ENCODE measurements at places on chromosomes 16 and 17. TPM values are rescaled to one million over a fixed set of nuclear protein-coding genes. Genes with fewer than 3 reads are reported as not detected.

Gene FOXF1
- not detected for total RNA-seq

Gene TMEM98
- total RNA-seq: 189 TPM

Gene TAOK1
- total RNA-seq: 93.1 TPM

Gene WFDC1
- total RNA-seq: not detected

Gene CDC6
- 86.1 TPM for total RNA-seq

Gene TPSD1
- not detected for total RNA-seq

Gene TNFRSF12A
- 62.5 TPM for total RNA-seq

Gene AOC3
- total RNA-seq: 0.49 TPM

Gene MARVELD3
- total RNA-seq: 51.7 TPM

Gene KRT33A
- not detected for total RNA-seq

DNA sequence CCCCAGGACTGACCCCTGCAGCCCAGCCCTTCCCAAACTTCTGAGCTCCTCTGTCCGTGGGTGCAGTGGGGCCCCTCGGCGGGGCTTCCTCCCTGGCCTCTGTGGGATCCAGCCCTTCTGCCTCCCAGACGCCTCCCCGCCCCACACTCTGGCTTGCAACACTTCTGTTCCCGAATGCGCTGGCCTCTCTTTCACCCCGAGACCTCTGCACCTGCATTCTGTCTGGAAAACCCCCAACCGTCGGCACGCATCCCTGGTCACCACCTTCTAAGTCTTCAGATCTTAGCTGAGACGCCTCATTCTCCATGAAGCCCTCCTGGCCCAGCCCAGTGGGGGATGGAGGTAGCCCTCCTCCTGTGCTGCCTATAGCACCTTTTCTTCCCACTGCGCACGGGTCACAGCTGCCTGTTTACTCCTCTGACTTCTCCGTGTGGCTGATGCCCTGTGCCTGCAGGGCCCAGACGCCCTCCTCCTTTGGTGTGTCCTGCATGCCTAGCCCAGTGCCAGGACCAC, 26.4 kb downstream of the TMEM235 start:
- peak; percentile 49 for DNase-seq
- no peak overlapping the region for H3K4me3 ChIP-seq
- no peak overlapping the region for H3K27ac ChIP-seq
- no peaks in the 10 kb centered on the region for H3K27me3 ChIP-seq

GRCh38 chr17:50828508-50829170, 6.7 kb upstream of the WFIKKN2 start:
- H3K4me1 ChIP-seq: peaks cover 10% of the 10 kb centered on the region
- no peak overlapping the region for H3K27ac ChIP-seq
- H3K36me3 ChIP-seq: no peaks in the 10 kb centered on the region
- no peaks in the 10 kb centered on the region for H3K27me3 ChIP-seq

DNA sequence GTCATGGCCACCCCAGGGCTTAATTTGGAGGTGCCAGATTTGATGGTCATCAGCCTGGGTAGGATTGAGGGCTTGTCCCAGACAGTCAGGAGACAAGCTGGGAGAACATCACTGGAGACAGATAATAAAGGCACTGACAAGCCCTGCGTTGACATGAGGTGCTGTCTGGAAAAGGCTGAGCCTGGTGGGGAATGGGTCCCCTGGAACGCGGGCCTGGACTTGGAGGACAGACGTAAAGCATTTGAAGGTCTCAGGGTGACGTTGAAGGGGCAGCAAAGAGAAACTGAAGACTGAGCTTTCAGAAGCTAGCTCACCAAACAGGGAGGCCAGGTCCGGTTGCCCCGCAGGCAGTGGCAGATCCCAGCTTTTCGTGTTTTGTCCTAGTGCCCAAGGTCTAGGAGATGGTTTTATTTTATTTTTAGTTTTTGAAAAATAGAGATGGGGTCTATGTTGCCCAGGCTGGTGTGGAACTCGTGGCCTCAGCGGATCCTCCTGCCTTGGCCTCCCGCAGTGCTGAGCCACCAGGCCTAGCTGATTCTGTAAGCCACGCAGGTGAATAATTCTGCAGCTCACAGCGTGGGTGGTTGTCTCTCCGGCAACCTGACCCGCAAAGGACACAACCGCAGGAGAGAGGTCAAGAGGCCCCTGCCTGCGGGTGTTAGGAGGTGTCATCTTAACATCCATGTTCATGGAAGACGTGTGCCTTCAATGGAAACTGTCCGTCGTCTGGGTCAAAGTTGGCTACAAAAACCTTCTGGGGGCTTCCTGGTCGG, 37.6 kb downstream of the METRNL start:
- H3K4me1 ChIP-seq: no peaks in the 10 kb centered on the region
- no peak overlapping the region for H3K27ac ChIP-seq
- no peak for DNase-seq
- H3K27me3 ChIP-seq: no peaks in the 10 kb centered on the region

DNA sequence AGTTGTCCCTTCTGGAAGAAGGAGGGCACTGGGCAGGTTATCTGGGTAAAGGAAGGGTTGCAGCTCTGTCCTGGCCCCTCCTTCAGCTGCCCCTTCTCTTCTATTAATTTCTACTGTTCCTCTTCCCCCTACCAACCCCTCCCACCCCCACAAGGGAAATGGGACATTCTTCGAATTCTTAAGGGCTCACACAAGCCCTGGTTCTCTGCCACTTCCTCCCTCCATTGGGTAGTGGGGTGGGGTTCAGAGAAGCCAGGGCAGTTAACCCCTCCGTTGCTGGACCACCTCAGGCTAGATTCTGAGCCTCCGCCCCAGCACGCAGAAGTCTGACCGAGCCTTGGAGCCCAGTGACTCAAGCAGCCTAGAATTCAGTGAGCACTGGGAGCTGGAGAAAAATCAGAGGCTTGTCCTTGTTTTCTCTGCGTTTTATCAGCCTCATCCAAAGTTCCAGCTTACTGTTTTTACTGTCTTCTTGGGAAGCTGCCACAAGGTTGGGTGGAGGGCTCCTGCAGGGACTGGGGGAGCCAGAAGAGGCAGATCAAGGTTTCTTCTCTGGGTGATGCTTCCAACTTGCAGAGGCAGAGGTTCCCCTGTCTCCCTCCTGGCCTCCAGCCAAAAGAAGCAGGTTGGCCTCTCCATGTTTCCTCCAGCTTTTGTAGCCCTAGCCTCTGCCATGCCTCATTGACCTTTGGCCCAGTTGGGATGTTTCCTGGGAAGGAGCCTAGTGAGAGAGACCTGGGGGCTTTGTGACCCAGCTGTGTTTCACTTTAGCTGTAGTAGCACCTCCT, 10.2 kb downstream of the LASP1 start:
- H3K36me3 ChIP-seq: peaks cover 14% of the 10 kb centered on the region
- H3K4me3 ChIP-seq: no peak overlapping the region
- DNase-seq: peak; percentile 81
- peaks cover 70% of the 10 kb centered on the region for H3K4me1 ChIP-seq
- peak overlapping the region; percentile 92 for H3K27ac ChIP-seq

GRCh38 chr17:73010414-73010813, 82.1 kb downstream of the SLC39A11 start:
- no peak overlapping the region for H3K4me3 ChIP-seq
- H3K27me3 ChIP-seq: no peaks in the 10 kb centered on the region
- no peaks in the 10 kb centered on the region for H3K36me3 ChIP-seq
- no peak for DNase-seq
- H3K4me1 ChIP-seq: 0 out of 2 replicates have a peak, but pooled peaks cover 8% of the 10 kb centered on the region

GRCh38 chr17:70096861-70097260, 21.8 kb downstream of the KCNJ16 start:
- H3K27me3 ChIP-seq: no peaks in the 10 kb centered on the region
- no peak for DNase-seq
- no peak overlapping the region for H3K27ac ChIP-seq
- H3K4me3 ChIP-seq: no peak overlapping the region
- no peaks in the 10 kb centered on the region for H3K36me3 ChIP-seq

DNA sequence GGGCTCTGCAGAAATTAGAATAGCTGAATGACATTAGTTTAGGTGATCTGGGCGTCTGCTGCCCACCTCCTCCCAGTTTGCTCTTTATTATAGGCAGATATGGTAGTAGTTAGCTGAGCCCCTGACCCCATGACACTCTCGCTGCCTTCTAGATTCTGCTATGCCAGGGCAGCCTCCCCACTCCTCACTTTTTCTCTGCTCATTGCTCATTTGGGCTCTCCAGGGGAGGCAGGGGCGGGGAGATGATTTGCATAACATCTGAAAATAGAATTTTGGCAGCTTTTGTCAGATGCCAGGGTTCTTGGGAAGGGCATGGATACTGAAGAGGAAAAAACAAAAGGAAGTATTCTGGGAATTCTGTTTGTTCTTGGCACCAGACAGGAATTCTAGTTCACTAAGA, 78.0 kb upstream of the GAS7 start:
- DNase-seq: no peak
- no peak overlapping the region for H3K27ac ChIP-seq
- no peaks in the 10 kb centered on the region for H3K36me3 ChIP-seq
- H3K4me3 ChIP-seq: no peak overlapping the region
- no peaks in the 10 kb centered on the region for H3K27me3 ChIP-seq

GRCh38 chr16:46972429-46973206, 856 bp downstream of the DNAJA2 start:
- DNase-seq: peak; percentile 69
- H3K4me1 ChIP-seq: peaks cover 22% of the 10 kb centered on the region
- H3K4me3 ChIP-seq: peak overlapping the region; percentile 77
- no peaks in the 10 kb centered on the region for H3K27me3 ChIP-seq

DNA sequence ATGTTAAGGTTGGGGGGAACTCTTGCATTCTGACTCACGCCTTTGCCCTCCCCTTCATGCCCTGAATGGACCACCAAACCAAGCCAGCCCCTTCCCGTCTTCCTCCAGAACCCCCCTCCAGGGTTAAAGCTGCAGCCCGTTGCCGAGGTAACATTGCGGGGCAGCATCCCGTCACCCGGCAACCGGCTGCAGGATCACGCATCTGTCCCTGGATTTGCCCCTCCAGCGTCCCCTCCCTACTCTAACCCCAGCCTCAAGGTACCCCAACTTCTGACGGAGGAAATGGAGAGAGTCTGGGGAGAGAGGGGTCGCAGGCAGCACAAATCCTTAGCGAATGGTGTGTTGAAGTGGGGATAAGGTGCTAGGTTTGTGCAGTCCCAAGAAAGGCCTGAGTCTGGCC, 563 bp upstream of the NLGN2 start:
- DNase-seq: no peak
- no peak overlapping the region for H3K4me3 ChIP-seq
- H3K36me3 ChIP-seq: no peaks in the 10 kb centered on the region
- H3K27ac ChIP-seq: no peak overlapping the region

DNA sequence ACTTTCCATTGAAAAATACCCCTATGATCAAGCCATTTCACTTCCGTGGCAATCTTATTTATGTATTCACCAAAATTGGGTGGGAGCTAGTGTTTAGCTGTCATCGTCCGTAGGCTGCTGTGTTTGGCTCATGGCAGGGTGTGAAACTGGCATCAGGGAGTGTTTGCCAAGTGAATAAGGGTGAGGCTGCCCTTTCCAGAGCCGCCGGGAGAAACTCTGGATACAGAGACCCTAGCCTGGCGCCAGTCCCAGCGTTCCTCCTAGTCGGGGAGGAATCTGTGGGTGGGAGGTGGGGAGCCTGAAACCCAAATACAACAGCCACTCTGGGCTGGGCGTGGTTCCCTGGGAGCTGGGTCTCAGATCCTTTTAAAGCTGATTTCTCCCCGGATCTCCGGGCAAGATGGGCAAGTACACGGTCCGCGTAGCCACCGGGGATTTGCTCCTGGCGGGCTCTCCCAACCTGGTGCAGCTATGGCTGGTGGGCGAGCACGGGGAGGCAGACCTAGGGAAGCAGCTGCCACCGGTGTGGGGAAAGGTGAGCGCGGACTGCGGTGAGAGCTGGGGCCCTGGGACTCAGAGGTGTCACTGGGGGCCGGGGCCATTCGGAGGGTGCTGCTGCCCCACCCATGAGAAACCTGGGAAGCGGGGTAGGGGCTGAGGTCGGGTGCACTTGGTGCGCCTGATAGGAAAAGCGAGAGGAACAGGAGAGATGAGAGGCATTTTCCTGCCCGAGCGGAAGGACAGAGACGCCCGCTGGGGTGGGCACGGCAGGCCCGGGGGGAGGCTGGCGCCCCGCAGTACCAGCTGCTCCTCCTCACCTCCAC, 62.1 kb upstream of the TEKT1 start:
- H3K27me3 ChIP-seq: no peaks in the 10 kb centered on the region
- no peak for DNase-seq
- H3K4me1 ChIP-seq: no peaks in the 10 kb centered on the region
- no peak overlapping the region for H3K27ac ChIP-seq

DNA sequence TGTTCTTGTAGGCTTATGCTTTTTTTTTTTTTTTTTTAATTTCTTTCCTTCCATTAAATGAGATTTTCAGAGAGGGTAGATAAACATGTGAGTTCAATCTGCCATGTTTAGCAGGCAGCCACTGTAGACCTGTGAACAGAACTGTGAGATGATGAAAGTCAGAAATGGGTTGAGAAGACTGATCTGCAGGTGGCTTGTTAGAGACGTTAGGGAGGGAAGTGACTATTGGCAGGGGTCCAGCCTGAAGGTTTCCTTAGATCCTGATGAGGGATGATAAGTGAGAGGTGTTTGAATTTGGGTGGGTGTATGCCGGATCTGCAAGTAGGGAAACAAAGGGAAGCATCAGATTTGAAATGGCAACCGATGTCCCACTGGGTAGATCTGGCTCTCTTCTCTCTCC, 157.8 kb downstream of the HS3ST3B1 start:
- H3K27ac ChIP-seq: no peak overlapping the region
- H3K4me3 ChIP-seq: no peak overlapping the region
- no peaks in the 10 kb centered on the region for H3K4me1 ChIP-seq
- H3K36me3 ChIP-seq: no peaks in the 10 kb centered on the region
- no peak for DNase-seq
- H3K27me3 ChIP-seq: no peaks in the 10 kb centered on the region

DNA sequence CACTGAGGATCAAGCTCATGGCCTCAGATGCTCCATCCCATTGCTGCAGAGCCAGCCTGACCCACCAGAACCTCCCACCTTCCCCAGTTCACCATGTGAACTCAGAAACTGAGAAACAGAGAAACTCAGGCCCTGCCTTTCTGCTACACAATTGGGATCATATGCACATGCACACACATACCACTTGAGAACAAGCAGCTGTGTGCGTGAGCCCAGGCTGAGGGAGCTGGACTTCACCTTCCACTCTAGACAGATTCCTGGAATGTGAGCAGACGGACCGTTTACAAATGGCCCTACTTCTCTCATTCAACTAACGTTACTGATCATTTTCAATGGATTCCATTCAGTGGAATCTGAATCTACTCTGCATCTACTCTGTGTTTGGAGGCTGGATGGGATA, 1.7 kb upstream of the SPEM2 start:
- DNase-seq: no peak
- no peaks in the 10 kb centered on the region for H3K27me3 ChIP-seq
- no peak overlapping the region for H3K27ac ChIP-seq

Measured in Caco-2 (cell line).